ENCODE measurements at places on chromosomes 2 and 18. TPM values are rescaled to one million over a fixed set of nuclear protein-coding genes. Genes with fewer than 3 reads are reported as not detected.
A peak's percentile ranks its signal among the peaks of the same experiment; 100 is the strongest.

DNA sequence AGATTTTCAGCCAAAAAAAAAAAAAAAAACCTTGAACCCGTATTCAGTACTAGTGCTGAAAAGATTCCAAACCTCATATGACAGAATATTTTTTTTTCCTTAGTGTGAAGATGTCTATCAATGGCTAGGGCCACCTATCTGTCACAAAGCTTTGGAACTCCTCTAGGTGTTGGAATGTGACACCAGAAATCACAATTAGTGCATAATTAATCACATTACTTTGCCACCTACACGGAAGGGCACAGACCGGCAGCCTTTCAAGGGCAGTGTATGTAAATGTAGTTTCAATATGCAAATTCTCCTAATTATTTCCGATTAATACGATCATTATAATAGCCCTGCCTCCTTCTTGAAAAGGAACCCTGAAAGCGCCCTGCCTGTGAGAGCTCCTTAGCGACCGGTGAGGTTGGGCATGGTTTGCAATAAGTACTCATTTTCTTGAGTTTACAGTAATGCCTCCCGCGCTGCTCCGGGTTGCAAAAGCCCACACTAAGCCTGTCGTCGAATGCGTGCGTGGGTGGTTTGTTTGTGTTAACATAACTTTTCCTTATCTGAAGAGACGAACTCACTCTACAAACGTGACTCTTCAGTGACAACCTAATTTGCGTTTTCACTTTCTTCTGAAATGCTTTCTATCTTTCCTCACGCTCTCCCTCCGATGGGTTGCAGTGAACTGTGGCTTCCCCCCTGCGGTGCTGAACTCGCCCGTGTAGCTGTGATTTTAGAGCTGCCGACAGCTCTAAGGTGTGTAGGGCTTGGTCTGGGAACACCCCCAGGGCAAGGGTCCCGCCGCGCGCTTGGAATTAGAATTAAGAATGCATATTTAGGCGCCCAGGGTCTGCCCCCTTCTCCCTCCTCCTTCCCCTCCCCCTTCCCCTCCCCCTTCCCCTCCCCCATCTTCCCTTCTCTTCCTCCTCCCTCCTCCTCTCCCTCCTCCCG, 765 bp upstream of the ID2 start:
- peak; percentile 81 for DNase-seq

- DNase-seq, result no peak
Observed at GRCh38 chr18:78637442-78638402, 341.9 kb upstream of the SALL3 start.

FEV gene
- not detected for total RNA-seq

FOXD4L1 gene
- not detected for total RNA-seq

DNA sequence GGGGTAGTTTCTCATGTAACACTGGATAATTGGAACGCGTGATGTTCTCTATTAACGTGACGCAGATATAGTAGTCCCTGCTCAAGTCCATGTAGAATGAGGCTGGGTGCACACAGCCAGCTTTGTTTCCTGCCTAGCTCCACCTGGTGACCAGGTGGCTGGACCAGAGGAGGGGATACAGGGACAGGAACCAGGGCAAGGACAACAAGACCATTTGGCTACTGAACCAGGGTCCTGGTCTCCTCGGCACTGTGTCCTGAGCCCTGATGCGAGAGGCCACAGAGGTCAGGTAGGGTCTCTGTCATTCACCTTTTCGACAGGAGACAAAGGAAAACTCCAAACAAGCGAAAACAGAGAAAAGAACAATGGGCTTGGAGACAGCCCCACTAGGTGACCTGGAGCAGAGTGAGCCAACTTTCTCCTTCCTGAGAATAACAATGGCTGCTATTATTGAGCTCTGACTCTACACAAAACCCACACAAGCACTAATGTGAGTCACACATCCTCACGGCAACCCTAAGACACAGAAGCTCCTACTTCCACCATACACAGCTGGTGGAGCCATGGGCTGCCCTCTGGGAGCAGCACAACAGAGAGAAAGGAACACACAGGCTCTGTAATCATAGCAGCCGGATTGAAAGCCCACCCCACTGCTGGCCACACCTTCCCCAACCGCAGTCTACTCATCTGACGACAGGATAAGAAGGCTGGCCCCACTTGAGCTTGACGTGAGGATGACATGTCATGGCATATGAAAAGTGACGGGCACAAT, 67.3 kb upstream of the TEX51 start:
- DNase-seq, result no peak

DNA sequence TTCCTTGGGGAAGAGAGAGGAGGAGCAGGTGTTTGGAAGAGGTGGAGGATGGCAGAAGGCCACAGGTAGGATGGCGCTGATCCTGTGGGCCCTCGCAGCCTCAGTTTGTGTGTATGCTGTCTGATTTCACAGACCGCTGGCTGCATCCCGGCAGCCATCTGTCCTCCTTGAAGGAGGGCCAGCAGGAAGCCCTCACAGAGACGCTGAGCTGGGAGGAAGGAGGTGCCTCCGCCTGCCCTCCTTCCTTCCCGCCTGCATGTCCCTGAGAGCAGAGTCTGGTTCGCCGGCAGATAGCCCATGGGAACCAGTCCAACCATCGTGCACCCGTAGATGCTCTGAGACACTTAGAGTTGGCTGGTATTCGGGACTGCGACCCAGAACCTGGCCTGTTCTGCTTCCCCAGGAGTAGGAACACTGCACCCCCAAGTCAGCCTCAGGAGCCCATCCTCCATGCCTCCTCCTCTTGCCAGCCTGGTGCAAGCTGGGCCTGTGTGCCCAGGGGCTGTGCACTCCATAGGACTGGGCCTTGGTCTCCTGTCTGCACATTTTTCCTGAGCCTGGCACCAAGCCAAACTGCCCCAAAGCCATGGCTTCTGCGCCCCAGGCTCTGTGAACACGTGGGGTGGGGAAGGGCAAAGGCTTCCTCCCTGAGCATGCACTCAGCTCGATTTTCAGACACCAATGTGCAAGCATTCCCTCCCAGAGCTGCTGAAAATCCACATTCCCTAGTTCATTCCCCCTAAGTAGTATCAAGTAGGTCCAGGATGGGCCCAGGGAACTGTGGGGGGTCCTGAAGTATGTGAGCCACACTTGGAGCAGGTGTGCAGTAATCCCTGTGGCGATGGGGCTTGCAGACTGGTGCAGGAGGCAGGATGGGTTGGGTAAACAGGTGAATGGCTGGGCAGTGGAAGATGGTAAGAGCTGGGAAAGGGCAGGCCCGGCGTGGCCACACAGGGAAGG, 115.6 kb downstream of the SEPTIN10 start:
- DNase-seq, result no peak

GRCh38 chr2:71181316-71181715, 45.6 kb downstream of the PAIP2B start:
- DNase-seq, result peak; percentile 47

GRCh38 chr2:159515441-159515840, 100.9 kb downstream of the BAZ2B start:
- DNase-seq, result no peak

PPIG gene
- 36.7 TPM for total RNA-seq

DNA sequence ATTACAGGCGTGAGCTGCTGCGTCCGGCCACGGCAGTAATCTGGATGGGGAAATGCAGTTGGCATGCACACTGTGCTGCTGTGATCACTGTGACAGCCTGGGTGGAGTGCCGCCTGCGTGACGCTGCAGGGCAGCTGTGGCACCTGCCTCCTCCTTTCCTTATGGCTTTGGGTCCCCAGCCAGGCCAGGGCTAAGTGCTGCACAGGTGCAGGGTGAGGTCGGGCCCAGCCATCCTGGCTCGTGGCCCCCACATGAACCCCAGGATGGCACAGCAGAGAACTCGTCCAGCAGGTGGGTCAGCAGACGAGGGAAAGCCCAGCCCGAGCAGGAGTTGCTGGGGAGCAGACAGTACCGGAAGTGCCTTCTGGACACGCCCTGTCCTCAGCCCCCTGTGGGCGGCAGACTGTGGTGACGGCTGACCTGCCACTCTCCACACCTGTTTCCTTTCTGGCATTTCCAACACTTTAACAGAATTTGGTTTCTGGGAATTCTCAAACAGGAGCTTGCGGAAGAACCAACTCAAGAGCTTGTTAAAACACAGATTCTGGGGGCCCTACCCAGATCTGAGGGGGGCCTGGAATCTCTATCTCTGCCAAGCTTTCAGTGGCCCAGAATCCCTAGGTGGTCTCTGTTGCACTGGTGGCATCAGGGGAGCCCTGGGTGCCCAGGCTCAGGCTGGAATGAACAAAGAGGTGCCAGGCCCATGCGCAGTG, 16.9 kb downstream of the HS1BP3 start:
- no peak for DNase-seq

GRCh38 chr2:240916571-240917008, 10.5 kb downstream of the CROCC2 start:
- peak; percentile 85 for DNase-seq

- no peak for DNase-seq
Observed at GRCh38 chr18:49279041-49279440, 181.4 kb downstream of the DYM start.

DNA sequence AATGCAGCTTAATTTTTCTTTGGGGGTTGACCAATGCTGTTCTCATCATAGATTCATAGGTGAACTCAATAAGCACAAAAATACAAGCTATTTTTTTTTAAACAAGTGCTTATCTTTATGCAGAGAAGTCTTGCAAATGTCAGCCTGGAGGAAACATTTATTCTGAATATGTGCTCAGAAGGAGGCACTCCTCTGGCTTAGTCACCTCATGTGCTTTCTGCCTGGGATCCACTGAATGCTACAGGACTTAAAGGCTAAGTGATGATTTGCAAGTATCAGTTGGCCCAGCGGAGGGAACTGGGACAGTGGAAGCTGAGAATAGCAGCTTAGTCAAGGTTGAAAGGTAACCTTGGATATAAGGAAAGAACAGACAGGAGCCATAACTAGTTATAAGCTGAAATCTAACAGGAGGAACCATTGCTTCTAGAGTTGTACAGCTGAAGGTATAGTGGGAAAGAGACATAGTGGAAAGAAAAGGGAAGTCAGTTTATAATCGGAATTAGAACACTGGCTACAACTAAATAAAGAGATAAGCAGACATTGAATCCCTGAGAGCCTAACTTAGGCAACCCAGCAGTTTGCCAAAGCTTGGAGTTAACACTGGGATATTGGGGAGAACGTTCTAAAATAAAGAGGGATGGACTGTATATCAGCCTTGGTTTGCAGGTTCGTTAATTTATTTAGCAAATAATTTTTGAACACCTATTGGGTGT, 488.7 kb downstream of the SUCLG1 start:
- no peak for DNase-seq

PSTPIP2 gene
- 9.0 TPM for total RNA-seq

GRCh38 chr2:157345647-157346389, 20.2 kb upstream of the ERMN start:
- DNase-seq, result no peak

DNA sequence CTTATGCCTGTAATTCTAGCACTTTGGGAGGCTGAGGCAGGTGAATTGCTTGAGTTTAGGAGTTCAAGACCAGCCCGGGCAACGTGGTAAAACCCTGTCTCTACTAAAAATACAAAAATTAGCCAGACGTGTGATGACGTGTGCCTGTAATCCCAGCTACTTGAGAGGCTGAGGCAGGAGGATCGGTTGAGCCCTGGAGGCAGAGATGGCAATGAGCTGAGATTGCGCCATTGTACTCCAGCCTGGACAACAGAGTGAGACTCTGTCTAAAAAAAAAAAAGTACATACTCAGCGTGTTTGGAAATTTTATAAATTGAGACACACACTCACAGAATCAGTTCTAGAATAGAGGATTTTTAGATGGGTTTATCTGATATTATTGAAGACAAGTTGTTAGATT, 17.1 kb upstream of the GIGYF2 start:
- no peak for DNase-seq

MYCN gene
- not detected for total RNA-seq
